ENCODE measurements at places on chromosomes 16 and 17.

DNA sequence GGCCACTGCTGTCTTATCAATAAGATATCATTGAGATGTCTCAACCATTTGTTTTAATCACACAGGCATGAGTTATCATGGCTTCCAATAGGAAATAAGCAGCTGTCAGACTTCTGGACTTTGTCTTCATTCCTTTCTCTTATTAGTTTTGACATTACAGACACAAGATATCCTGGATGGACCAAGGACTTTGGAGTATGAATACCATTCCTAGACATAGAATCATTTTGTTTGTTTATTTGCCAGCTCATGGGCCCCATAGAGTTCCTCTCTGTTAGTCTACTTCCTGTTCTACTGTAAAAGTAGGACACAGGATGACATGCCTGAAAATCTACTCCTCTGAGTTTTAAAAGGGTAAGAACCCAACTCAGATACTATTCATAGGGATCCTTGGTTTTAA lies 77.7 kb upstream of the KCNJ16 start:
- no peak for DNase-seq

- no peak for DNase-seq
Measured at GRCh38 chr17:49899191-49899485, 51.3 kb upstream of the TAC4 start.

DNA sequence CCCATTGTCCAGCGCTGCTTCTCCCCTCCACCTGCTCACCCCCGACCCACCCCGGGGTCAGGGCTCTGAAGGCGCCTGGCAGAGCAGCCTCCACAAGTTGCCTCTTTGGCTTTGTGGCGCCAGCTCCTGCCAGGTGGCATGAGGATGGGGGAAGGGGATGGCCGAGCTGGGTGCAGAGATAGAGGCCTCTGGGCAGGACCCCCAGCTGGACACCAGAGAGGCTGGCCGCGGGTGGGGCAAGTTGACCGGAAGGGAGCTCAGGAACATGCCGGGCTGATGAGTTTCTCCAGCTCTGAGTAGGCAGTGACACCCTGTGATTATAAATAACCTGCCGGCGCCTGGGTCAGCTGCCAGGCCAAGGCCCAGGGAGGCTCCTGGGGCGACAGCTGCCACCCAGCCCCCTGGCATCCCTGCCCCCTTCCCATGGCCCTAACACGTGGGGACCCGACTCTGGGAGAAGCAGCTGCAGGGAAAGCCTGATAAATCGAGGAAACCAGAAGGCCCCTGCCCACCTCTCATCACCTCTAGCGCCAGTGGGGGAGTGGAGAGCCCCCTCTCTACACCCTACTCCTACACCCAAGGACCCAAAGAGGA lies 729 bp downstream of the P2RX5 start:
- DNase-seq: no peak

GRCh38 chr17:7295230-7296180 lies 1.1 kb upstream of the YBX2 start:
- no peak for DNase-seq

DNA sequence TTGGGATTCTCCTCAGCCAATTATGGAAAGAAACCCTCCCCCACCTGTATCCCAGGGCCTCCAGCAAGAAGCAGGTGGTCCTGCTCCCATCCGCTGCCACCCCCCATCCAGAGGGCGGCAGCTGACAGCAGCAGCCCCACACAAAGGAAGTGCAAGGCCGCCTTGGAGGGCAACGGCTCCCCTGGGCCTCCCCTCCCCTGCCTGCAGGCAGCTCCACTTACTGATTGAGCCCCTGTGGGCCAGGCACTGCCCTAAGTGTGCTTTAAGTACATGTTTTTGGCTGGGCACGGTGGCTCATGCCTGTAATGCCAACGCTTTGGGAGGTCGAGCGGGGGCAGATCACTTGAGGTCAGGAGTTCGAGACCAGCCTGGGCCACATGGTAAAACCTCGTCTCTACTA lies 257.6 kb downstream of the PARN start:
- no peak for DNase-seq

GRCh38 chr17:30104575-30105339 lies 11.9 kb upstream of the NSRP1 start:
- DNase-seq: peak; percentile 79

- no peak for DNase-seq
Measured at GRCh38 chr16:838741-839140, 38.2 kb upstream of the GNG13 start.

DNA sequence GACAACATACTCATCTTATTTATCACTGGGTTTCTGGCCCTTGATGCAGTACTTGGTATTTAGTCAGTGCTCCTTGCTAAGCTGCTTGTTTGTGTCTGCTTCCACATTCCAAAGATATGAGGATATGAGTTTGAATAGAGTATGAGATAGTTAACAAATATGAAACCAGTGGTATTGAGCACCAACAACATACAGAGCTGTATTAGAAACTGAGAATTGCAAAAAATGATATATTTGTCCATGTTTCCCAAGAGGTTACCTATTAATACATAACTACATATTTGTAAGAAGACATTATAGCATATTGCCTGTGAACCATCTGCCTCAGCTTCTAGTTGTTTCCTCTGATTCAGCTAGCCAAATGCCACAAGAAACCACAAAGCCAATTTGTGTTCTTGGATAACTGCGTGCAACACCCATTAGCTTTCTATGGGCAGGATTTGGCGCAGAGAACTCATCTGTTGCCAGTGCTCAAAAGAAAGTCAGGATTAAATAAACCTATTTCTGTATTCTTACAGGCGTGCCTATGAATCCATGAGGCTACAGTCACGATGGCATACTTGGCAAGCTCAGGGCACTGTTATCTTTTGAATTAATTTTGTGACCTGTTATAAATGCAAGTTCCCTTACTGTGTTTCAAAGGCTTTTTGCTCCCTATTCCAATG lies 194.4 kb downstream of the MAP2K6 start:
- DNase-seq: no peak

All from right renal cortex interstitium (tissue), 3 donors.